Activated CD4-positive, alpha-beta T cell treated with anti-CD3 and anti-CD28 coated beads, Interleukin-2, Interleukin-6, amounts not matched to agents 100 ng/mL and 50 ng/mL, durations not matched to agents 16 hours and 8 hours (primary cell): ENCODE measurements at places on chromosomes 12 and 14.

DNA sequence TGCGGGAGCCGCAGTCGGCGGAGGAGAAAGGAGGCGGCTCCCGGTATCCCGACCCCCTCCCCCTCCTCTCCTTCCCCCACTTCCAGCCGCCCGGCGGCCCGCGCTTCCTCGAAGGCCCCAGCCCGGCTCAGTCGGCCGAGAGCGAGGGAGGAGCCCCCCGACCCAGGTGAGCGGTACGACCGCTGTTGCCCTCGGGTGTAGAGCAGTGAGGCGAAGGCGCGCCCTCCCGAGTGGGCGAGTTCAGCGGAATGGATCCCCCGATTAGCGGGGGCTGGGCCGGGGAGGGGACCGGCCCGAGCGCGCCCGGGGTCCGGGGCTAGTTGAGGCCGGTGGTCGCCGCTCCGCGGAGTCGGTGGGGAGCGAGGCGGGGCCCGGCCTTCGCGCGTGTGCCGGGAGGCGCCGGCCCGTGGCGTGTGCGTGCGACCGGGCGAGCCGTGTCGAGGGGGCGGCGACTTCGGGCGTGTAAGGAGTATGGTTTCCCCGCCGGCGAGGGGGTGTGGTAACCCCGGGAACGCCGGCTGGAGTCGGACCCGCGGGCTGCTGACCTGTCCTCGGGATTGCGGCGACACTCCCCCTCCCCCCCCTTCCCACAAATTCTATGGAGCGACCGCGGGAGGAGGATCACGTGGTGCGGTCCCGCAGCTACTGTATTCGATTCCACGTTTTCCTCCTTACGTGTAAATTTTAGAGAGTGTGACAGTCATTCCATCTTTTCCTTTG is 501 bp downstream of the RIMKLB start:
- no peak for DNase-seq

GRCh38 chr12:92506460-92506859 is 196.3 kb upstream of the PLEKHG7 start:
- DNase-seq, result no peak

DNA sequence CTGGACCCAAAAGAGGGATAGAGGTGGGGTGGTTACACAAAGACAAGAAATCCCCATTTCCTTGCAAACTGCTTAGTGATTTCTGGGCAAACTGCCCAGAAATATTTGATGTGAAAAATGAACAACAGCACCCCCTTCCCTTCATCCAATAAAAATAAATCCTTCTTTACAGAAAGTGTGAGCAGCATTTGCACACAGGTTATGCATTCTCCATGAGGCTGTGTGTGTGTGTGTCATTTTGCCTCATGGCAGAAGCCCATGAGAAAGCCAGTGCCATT is 17.2 kb upstream of the NRXN3 start:
- DNase-seq, result no peak

GRCh38 chr12:92952394-92952793 is 23.3 kb upstream of the EEA1 start:
- no peak for DNase-seq

DNA sequence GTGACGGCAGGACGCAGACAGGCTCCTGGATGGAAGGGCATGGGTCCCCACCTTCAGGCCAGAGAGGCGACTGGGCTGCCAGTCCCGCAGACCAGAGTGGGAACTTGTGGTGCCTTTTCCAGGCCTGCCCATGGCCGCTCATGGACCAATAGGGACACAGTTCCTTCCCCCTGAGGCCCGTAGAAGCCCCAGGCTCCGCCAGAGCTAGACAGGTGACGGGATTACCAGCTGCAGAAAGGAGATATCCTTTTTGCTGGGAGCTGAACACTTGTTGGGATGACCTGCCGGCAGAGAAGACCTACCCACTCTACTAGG is 73.6 kb upstream of the RASSF8 start:
- no peak for DNase-seq

GRCh38 chr12:57372233-57372632 is 58.6 kb downstream of the R3HDM2 start:
- no peak for DNase-seq

DNA sequence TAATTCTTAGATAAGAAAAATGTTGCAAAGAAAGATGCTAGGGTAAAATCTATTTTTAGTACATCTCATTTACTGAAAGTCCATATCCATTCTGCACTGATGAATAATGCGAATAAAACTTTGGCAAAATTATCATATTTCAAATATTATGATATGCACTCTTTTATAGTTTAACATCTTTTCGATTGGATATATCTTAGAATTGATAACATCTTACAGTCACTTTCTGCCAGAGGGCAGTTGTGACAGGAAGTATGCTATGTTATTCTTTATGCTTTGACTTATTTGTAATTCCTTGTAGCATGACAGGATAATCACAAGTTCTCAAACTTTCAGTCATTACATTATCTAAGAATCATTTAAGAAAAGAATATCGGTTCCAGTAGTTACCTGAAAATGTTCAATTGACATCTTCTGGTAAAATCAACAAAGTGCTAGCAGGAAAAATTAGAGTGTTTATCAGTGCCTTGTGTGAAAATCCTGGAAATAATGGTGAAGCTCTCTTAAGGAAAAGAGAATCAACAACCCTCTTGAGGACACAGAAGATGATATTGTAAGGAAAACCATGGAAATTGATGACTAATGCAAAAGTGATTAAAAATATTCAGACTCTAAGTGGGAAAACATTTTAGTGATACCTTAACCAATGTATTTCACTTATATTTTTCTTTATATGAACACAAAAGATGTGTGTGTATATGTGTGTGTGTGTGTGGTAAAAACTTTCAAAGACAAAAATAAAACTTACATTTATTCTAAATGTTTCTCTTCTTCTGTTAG is 95.5 kb downstream of the SLC6A15 start:
- DNase-seq, result no peak

DNA sequence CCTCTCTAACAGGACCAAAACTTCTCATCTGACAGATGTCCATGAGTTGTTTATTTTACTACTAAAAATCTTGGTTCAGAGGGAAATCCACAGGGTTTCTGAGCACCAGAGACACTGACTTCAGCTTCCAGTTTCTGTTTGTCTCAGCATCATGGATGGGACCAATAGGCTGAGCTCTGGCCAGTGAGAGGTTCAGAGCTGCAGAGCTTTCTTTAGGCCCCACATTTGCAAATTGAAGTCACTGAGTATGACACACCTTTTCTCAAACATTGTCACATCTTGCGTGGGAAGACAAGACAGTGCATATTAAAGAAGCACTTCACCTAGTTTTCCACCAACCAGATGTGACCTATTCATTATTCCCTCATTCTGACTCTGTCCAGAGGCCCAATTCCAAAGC is 45.2 kb downstream of the RDH12 start:
- DNase-seq, result peak; percentile 54

DNA sequence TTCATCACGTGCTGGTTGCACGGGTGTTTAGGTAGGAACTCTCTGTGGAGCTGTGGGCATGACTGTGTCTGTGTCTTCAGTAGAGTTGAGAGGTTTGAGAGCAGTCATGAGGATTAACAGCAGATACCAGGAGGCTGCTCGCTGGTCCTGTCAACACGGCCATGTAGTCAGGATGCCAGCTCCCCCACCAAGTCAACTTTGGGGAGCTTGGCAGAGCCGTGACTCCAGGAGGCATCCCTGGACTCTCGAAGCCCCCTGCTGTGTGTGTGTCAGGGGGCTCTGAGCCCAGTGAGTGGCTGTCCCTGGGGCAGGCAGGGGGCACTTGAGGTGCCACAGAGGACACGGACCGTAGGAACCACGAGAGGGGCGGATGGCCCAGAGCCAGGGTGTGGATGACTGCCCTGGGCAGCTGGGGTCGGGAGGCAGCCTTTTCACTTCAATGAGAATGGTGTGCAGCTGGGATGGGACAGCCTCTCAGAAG is 7.2 kb upstream of the GPR132 start:
- no peak for DNase-seq

GRCh38 chr14:92668276-92668973 is 80.0 kb downstream of the LGMN start:
- DNase-seq, result no peak

- no peak for DNase-seq
Observed at GRCh38 chr14:105925615-105926372, 399.4 kb downstream of the TMEM121 start.

DNA sequence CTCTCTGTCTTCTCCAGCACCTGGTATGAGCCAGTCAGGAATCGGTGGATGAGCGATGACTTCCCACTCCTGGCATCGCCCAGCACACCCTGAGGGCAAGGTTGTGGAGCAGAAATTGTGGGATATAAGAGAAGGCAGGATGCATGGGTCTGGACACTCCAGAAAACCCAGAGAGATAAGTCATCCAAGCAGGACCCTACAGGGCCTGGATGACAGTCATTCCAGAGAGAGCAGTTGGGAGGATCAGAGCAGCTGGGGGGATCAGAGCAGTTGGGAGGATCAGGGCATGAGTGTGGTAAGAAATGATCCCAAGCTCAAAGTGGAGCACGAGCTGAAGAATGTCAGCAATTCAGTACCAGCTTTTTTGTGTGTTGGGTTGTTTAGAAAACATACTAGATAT is 4.0 kb downstream of the AGAP2 start:
- no peak for DNase-seq

GRCh38 chr12:21934173-21934572 is 7.1 kb downstream of the ABCC9 start:
- DNase-seq, result no peak

- no peak for DNase-seq
Observed at GRCh38 chr12:66602483-66603143, 76.3 kb downstream of the GRIP1 start.

DNA sequence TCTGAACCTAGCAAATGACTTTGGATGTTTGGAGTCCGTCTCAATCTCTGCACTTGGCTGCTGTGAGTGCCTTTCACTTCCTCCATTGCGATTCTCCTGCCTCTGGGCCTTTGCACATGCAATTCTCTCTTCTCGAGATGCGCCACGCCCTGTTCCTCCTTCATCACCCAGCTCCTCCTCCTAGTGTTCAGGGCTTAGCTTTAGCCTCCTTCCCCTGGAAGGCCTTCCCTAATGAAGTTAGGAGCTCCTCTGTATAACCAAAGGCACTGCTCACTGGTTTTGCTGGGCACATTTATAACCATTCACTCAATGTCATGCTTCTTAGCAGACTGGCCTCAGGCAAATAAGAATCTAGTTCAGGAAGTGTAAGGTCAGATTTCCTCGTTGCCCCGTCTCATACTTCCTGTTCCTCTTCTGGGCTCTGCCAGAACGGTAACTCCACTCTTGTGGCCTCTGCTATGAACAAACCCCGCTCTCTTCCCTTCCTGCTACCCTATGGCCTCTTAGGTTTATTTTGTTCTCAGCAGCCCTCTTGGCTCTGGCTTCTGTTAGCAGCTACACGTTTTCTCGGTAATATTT is 171.4 kb downstream of the CRADD start:
- peak; percentile 18 for DNase-seq

DNA sequence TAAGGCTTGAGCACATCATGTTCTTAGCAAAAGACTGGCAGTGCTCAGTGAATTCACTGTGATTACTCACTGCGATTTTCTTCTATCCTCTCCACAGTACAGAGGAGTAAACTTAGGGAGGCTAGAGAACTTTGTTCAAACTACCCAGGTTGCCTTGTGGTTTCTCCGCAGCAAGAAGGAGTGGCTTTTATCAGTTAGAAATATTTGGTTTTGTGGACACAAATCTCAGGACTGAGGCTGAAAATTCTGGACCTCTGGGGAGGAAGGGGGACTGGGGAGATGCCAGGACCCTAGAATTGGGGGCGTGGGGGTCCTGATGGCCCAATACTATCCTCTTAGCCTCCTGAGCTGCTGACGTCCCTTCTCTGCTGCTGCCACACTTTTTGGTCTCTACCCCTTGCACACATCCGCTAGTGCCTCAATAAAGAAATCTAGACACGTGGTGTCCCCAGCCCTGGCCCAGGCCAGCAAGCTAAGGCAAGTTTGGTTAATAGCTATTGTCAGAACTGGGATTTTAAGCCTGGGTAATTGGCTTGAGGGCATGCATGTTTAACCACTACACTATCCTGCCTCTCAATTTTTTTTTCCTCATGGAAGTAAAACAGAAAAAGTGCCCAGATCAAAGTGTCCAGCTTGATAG is 842 bp downstream of the OAS2 start:
- peak; percentile 72 for DNase-seq

DNA sequence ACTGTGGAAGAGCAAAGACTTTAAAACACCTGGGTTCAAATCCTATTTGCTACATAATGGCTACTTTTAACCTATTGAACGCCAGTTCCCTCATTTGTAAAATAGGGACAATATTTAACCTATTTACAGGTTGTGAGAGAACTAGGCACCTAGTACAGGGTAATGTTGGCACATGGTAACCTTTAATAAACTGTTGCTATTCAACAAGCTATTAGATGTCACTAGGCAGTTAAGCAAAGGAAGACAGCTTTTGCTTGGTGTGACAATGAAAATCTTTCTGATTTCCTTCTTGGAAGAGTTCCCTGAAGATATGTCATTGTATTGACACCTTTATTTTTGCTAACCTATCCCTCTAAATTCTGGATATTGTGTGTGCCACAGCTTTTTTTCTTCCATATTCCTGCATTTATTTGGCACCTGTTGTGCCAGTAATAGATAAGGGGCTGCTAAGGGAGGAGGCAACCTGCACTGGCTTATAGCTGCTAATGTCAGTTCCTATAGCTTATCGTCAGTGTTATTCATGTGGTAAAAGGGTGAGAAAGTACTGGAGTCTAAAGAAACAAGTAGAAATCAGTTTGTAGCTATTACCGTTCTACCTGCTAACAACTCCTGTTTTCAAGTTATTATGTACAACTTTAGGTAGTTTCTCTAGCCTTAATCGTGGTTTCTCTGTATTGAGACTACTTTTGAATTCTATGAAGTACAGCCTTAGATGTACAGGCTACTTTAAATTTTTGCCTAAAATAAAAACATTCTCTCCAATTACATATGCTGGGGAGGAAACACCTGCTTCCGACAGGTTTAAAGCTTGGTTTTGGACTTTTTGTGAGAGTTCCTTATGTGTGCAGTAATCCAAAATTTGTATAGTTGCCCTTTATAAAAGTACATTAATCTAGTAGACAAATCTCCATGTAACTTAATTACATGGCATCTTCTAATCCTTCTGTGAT is 24.3 kb downstream of the HIF1A start:
- DNase-seq, result no peak

DNA sequence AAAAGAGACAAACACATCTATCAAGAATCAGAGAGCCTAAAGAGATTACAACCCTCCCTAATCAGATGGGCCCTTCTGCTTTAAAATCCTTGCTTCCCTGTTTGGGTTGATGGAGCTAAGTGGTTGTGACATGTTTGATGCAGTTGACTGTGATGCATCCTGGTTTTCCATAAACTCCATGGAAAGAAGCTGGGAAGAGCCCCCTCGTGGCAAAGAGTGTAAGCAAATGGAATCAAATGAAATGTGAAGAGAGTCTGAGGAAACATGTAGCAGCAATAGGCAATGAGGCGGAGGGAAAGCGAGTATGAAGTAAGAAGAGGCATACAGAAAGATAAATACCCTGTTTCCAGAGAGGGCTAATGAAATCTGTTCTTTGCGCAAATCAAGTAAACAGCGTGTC is 70.4 kb upstream of the SLCO1C1 start:
- DNase-seq, result no peak
